ENCODE measurements at places on chromosomes 7 and 10.

- no peak for DNase-seq
Measured at GRCh38 chr7:131633342-131633843, 77.0 kb upstream of the PODXL start.

DNA sequence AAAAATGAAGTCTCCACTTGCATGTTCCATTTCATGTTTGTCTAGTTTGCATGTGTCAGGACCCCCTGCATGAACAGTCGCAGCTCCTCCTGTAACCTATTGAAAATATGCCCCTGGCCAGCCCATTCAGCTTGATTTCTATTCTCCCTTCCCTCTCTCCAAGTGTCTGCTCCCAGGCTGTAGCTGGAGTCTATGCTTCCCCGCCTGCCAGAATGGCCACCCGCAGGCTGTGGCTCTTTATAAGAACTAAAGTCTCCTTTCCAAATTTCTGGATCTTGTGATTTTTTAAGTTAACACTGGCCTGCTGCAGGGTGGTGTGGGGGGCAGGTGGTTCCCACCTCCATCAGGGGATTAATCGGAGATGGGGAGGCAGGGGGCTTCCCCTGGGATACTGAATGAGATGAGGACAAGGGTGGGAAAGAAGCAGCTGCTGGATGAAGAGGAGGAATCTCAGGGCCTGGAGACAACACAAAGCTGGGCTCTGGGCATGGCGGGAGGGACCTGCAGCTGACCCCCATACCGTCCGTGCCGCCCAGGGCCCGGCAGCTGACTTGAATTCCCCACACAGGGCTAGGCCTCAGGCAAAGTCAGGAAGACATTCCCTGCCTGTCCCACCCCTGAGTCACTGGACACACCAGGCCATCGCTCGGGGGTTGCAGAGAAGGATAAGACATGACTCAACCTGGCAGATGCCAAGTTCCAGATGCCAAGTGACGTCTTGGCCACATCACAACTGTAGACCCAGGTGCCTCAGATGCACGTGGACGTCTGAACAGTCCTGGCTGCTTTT lies 399.5 kb upstream of the FOXK1 start:
- no peak for DNase-seq

DNA sequence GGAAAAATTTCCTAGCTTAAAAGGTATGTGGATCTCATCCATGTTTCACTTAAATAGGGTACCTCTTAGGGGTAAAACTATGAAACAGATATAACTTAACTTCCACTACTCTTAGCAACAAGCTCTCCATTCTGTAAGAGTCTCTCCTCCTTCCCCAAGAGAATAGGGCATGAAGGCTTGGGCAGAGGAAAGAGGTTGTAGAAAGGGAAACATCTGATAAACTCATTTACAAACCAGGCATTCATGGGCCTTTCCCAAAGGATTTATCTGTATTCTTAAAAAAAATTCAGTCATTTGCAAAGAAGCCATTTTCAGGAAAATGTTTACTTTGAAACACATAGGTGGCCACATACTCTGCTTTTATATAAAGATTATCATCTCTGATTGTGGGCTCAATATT lies 82.7 kb downstream of the SEMA3A start:
- no peak for DNase-seq

DNA sequence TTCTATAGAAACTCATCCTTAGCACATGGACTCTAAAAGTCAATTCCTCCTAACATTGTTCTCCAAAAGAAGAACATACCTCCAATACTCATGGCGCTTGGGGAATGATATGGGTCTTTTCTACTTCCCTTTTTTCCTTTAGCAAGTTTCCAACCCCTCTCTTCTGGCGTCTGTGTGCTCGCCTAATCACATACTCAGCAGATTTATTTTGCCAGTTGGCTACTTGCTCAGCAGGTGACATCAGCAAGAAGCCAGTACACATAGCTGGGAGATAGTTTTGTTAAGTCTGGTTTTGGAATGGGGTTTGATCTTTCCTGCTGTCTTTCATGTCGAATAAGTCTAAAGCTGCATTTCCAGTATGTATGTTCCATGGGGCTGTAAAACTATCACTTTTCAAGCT lies 193.8 kb downstream of the POM121L12 start:
- DNase-seq = no peak

DNA sequence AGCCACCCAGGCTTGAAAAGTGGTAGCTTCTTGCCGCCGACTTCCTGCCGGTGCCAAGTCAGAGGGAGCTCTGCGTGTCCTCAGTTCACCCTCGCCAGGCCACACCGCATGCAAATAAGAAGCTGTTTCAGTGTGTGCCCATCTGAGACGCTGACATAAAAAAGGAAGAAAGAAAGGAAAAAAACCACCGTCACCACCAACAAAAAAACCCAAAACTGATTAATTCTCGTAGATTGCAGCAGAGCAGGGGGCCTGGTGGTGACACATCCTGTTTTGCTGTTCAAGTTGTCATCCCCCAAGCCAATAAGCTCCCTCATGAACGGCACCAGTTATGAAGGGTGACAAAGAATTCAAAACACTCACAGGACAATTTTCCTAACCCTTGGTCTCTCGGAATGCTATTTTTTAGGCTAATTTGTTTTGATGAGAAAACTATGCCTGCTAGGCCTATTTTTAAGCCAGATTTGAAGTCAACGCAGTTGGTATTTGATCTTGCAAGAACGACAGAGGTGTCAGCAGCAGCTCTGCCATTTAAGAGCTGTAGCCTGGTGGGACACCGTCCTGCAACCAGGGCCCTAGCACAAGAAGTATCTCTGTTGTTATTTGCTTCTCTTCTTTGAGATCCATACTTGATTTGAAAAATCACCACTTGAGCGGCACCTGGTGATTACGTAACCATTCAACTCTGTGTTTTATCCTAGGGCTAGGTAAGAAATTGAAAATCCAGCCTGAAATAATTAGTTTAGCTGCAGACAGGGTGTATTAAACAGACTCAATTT lies 145.6 kb downstream of the PFKFB3 start:
- DNase-seq = peak; percentile 34

DNA sequence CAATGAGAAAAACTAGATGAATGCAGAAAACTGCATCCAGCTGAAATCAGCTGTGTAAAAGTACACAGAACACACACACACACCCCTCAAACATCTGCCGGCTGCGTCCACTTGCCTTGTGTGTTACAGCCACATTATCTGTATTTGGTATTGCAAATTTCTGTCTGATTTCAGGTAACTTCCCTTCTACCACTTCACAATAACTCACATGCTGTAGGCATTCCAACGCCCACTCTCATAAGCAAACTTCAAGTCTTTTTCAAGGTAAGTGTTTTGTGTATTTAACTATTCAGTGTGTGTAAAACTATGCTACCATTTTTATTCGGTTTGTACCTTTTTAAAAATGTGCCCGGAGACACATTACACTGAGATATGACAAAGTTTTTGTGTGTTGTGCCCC lies 594.2 kb downstream of the SORCS1 start:
- no peak for DNase-seq

- no peak for DNase-seq
Measured at GRCh38 chr7:28155964-28156363, 24.6 kb downstream of the JAZF1 start.

DNA sequence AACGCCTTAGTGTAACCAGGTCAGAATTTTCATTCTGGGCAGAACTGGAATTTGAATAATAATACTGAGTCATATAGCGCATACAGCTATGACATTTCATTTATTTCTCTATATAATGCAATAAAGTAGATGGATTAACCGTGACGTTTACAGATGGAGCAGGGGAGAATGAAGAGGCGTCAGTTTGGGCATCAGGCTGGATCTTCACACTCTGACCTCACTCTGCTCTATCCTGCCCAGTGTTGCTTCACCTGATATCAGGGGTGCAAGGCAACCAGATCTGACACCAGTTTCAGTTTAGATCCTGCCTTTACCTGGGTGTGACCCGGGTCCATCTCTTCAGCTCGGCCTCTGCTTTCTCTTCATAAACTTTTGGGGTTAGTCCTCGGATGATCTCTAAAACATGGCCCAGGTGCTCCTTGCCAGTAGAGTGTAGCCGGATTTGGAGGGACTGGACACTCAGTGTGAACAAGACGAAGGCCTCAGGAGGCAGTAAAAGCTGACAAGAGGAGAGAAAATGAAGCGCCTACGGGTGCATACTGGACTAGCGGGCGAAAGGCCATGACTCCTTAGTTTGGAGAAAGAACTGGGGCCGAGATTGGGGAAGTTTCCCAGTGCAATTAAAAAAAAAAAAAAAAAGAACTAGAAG lies 1.4 kb upstream of the ZYX start:
- no peak for DNase-seq

DNA sequence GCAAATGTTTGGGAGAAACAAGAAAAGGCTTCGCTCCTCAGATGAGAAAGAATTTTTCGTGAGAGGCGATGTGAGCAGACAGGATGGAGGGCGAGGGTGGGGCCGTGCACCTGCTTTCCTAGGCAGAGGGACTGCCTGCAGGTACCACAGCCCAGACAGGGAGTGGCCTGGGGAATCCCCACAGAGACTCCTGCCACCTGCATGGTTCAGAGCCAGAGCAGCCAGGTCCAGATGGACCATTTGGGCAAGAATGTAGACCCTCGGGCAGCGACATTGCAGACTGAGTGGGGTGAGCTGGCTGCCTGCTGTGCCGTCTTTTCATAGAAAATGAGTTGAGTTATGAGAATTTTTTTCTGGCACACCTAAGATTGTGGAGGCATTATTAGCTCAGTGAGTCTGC lies 216.8 kb downstream of the SNX10 start:
- DNase-seq = no peak

DNA sequence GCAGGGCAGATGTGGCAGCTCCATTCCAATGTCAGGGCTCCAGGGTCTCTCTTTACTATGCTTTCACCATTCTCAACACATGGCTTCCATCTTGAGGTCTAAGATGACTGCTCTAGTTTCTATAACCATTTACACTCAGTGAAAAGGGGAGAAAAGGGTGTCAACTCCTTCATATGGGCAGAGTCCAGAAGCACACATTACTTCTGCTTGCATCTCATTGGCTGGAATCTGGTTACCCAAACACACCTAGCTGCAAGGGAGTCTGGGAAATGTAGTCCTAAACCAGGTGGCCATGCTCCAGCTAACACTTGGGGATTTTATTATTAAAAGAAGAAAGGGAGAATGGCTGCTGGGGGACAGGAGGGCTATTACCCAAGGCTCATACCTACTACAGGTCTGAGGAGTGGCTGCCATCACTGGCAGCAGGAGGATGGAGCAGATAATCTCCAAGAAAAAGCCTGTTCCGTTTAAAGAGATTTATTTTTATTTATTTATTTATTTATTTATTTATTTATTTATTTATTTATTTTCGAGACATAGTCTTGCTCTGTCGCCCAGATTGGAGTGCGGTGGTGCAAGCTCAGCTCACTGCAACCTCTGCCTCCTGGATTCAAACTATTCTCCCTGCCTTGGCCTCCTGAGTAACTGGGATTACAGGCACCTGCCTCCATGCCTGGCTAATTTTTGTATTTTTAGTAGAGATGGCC lies 29.1 kb upstream of the LBX1 start:
- no peak for DNase-seq

DNA sequence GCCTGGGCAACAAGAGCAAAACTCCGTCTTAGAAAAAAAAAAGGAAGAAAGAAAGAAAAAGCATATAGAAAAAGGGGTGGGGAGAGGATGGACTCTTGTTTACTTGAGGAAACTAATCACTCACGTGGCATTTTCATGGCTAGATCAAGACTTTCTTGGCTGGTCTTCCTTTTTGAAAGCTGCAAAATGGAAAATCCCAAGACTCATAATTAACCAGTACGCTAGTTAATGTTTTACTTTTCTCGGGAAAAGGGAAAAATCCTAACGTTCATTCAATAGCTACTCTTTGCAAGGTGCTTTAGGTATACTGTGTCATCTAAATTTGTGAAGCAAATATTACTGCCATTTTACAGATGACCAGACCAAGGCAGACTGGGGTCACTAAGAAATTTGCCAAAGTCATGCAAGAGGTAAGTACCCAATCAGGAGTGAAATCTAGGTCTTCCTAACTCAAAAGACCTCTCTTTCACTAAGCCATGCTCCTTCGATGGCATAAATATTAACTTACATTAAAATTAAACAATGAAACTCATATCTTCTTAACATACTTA lies 24.4 kb downstream of the NAPEPLD start:
- no peak for DNase-seq

GRCh38 chr7:84390845-84391244 lies 196.3 kb upstream of the SEMA3A start:
- no peak for DNase-seq

DNA sequence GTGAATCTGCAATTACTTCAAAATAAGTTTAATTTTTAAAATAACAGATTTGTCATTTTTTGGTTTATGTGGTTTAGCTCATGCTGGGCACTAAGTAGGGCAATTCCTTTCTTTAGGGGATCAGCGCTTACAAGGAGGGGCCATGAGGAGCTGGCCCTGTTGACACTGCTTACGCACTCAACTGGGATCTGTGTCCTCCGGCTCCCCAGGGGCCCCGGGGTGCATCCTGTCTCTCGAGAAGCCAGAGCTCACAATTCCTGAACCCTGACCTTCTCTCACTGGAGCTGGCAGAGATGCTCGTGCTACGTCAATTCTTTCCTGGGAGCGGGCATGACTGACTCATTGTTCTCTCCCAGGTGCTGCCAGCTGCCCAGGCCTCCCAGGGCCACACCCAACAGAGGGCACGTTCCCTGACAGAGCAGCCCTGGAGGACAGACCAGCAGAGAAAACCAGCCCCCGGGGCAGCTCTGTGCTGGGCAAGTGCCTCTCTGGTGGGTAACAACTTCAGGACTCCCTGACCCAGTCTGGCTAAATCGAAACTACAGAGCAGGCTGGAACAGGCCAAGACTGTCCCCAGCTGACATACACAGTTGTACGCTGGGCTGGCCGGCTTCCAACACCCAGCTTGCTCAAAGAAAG lies 36.8 kb downstream of the CTBP2 start:
- no peak for DNase-seq

- DNase-seq = no peak
Measured at GRCh38 chr10:72742797-72743196, 50.9 kb downstream of the MCU start.

DNA sequence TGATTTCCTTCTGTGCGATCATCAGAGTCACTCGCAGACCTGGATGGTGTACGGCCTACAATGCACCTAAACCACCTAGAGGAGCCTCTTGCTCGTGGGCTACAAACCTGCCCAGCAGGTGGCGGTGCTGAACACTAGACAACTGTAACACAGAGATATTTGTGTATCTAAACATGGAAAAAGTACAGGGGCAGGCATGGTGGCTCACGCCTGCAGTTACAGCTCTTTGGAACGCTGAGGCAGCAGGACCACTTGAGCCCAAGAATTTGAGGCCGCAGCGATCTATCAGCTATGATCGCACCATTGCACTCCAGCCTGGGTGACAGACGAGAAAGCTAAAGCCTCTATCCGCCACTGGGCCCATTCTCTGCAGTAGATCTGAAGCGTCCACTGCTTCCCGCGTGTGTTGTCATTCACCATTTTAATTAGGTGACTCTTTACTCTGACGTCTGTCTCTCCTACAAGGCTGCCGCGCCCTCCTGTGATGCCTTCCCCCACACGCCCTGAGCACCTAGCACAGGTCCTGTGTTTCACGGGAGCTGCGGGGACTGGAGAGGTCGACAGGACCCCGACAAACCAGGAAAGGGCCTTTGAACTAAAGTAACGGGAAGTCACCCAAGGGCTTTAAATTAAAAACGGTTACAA lies 774 bp downstream of the TUBGCP2 start:
- peak; percentile 78 for DNase-seq

GRCh38 chr7:148693651-148694050 lies 5.1 kb upstream of the CUL1 start:
- DNase-seq = no peak

- DNase-seq = no peak
Measured at GRCh38 chr10:61721431-61721830, 58.7 kb downstream of the CABCOCO1 start.

All from stimulated activated CD8-positive, alpha-beta memory T cell treated with anti-CD3 and anti-CD28 coated beads, Interleukin-7, amount 100 ng/mL, for 1 hour (primary cell).